ENCODE measurements at places on chromosomes 2 and 18. TPM values are rescaled to one million over a fixed set of nuclear protein-coding genes. Genes with fewer than 3 reads are reported as not detected.

TSHZ1 gene
- polyA plus RNA-seq: 3.5 TPM

LHCGR gene
- not detected for polyA plus RNA-seq

MATN3 gene
- polyA plus RNA-seq: not detected

DDX18 gene
- polyA plus RNA-seq: 44.3 TPM

LRRC30 gene
- not detected for polyA plus RNA-seq

RIT2 gene
- not detected for polyA plus RNA-seq

ANKRD44 gene
- 91.6 TPM for polyA plus RNA-seq

Measured in IgD-negative memory B cell (primary cell).